AG08396 (cell line): ENCODE measurements at places on chromosomes 3 and 15.

DNA sequence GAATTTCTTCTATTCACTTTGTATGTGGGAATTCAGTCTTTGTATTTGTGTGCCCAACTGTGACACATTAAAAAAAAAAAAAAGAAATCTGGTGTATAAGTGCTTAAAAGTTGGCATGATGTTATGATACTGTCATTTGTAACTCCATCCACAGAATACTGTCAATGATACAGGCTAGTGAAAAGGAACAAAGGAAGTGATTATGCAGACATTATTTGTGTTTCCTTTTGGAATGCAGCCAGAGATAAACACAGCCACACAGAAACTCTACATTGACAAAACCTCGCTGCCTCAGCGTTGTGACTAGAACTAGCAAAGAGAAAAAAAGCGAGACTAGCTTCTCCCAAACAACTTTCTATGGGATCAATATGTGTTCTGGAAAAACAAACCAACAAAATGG, 519.2 kb upstream of the AGTR1 start:
- DNase-seq: no peak

DNA sequence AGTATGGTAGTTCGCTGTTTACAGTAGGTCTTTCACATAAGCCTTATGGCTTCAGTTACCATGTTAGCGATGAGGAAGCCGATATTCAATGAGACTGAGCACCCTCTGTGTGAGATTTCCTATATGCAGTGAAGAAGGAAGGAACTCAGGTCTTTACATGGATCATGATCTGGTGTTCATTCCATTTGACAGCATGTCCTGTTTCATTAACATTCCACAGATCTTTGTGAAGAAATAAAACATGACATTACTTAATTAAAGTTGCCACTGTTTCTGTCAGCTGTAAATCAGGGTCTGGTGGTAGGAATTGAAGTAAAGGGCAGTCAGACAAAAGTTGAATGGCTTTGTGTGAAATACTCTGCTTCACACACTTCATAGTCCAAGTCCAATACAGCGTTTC, 768.6 kb downstream of the ZPLD1 start:
- no peak for DNase-seq

DNA sequence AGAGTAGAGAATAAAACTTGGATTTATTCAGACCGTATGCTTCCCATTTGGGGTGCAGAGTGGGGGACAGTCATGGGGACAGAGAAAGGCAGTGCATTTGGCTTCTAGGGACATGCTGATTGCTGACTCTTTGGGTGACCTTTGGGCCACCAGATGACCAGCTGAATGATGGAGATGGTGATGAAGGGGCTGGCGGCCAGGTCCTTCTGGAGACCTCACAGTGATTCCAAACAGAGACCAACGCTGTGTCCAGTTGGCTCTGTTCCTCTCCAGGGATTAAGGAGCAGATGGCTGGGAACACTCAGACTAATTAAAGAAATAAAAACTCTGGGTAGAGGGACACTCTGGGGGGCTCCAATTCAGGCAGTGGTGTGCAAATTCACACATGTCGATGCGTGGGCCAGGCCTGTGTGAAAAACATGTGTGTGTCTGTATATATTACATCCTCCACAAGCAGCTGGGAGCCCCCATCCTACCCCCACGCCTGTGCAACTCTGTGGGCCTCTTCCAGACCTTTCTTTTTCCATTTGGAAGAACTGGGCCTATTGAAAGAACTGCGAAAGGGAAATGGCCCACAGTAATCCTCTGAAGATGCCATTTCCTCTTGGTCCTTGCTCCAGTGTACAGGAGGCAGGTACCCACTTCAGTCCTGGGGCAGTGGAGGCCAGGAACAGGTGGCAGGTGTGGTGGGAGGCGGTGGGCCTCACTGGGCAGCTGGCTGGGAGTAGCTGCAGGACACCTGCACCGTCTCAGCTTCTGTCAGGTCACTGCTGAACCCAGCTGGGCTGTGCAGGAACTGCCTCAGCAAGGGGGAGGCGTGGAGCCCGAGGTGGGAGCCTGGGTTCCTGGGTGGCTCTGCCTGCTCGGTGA, 8.9 kb downstream of the XIRP1 start:
- DNase-seq: no peak

DNA sequence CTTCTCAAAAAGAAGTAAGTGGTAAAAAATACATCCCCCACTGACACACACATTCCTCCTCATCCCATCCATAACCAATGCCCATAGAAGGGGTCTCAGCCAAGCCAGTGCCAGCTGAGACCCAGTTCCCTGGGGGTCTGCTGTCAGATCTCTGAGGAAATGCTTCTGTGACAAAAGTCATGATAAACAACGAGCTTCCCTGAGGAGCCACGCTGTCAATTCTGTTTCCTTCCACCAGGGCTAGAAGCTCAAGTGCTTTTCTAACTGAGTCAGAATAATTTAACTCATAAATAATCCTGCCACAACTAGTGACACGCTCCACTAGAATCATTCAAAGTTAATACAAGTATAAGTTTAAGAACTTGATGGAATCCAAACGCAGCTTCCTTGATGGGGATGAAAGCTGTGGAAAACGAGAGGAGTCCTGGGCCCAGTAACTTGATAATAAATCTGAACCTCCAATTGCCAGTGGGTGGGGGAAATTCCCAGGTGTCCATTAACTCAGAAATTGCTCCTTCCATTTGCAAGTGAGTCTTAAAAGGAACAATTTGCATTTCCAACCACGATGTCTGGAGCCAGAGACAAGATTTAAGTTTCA, 348.7 kb upstream of the LMCD1 start:
- no peak for DNase-seq

DNA sequence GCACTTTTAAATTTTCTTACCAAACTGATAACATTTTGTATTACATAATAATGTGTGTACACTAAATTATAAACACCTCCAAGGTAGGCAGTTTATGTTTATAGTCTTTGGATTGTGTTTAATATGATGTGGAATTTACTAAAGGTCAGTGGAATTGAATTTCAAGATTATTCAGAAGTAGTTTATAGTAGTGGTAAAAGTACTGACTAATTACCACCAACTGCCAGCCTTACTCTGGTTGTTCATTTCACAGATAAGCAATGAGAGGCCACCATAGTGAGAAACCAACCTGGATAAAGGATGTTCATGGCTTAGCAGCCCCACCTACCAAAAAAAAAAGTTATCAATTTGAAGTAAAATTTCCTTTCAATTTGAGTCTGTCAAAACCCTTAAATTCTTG, 54.0 kb upstream of the EIF5A2 start:
- no peak for DNase-seq

- DNase-seq: no peak
Measured at GRCh38 chr15:78359041-78359808, 19.1 kb downstream of the CRABP1 start.

GRCh38 chr3:25587526-25587925, 77.2 kb downstream of the TOP2B start:
- DNase-seq: no peak

DNA sequence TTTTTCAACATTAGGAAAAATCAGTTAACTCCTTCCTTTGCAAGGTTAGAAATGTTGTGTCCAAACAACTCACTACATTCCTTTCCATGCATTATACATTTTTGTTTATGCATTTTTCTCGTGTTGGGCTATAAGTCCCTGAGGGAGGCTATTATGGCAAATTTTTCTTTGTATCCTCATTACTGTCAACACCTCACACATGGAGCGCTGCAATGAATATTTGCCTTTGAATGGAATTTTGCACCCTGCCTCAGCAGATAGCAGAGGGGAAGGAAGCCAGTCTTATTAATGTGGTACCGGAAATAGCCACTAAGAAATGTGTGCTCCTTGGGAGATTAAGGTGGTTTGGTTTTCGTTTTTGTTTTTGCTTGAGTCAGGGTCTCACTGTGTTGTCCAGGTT, 134.7 kb downstream of the THSD4 start:
- DNase-seq: no peak

DNA sequence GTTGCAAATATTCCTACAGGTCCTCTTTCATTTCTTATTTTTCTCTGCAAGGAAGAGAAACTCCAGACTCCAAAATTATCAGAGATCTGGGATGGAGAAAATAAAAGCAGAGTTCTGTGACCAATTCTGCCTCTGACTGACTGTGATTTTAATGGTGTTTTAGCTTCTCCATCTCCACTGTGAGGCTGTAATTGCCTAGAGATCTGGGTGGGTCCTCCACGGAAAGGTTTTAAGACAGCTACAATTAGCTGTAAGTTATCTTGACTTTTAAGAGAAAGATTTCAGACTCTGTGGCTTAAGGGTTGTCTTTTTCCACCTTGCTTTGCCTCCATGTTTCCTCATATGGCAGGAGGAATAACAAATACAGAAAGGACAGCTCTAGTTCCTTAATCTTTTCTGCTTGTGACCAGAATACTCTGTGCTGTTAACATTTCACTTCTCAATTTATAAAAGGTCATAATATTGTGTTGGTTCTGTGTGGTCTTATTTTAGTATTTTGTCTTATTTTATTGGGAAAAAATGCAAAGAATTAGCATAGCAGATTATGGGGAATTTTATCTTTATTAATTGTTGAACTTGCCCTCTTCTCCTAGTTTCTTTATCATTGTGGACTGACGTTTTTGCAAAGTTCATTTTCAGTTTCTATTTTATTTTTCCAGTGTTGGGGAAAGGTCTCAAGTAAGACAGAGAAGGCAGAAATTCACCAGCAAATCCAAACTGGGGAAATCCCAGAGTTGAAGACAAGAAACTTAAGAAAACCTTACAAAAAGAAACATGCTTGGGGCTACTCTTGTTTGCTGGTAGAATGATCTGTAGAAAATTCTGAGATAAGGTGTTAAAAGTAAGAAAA, 157.9 kb downstream of the RAP2B start:
- DNase-seq: no peak

- DNase-seq: no peak
Measured at GRCh38 chr3:190059242-190059590, 61.5 kb downstream of the P3H2 start.

DNA sequence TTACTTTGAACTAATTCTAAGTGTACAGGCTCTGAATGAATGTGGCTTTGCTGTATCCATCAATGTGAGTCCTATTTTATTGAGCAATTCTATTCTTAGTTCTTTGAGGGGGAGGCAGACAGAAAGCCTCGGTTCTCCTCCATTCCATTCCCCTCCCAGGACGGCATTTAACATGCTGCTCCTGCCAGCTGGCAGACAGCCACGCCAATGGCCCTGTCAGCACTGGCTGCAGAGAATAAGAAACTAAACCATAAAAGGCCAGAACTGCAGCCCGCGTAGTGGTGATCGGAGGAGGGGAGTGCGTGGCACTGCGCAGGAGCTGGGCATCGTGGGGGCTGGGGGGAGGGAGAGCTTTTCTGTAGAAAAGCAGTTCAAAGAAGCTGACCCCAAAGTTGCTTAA, 76.0 kb upstream of the HACD2 start:
- peak; percentile 90 for DNase-seq

GRCh38 chr3:187967993-187968392, 186.0 kb upstream of the LPP start:
- no peak for DNase-seq

GRCh38 chr3:77055841-77056341, 16.0 kb downstream of the ROBO2 start:
- no peak for DNase-seq

GRCh38 chr3:168156479-168156878, 60.8 kb upstream of the GOLIM4 start:
- no peak for DNase-seq

DNA sequence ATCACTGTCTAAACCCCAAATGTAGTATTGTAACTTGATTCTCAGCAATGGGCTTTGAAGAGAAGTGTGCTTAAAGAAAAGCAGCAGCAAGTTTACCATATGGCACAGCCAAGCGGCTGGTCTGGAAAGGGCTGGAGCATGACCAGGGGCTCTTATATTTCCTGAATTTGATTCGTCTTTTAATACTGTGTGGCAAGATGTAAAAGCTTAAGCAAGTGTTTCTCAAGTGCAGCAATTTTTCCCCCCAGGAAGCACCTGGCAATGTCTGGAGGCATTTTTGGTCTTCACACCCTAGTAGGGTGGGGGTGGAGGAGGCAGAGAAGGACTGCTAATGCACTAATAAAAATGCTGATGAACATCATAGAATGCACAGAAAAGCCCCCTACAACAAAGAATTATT, 397.9 kb downstream of the NTRK3 start:
- no peak for DNase-seq

- no peak for DNase-seq
Measured at GRCh38 chr3:9030034-9030433, 66.8 kb upstream of the RAD18 start.

GRCh38 chr3:182782149-182782548, 11.2 kb upstream of the ATP11B start:
- DNase-seq: no peak

DNA sequence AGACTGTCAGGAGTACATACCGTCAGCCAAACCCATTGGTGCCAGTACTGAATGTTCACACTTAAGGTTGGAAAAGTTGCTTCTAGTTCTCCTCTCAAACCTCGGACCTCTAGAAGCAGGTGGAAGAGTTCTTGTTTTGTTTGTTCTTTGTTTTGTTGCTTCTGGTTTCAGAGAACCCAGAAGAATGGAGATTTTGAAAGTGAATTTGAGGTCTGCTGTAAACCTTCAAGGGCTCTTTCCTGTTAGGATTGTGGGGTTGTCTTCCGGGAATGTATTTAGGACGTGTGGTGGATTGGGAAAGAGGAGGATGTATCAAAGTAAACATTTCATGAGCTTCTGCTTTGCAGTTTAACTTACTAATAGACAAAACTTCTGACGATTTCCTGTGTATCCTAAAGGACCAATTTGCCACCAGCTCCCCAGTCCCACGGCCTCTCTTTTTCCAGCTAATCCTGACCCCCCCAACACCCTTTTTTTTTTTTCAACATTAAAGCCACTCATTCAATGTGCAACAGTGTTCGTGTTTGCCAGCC, 50.3 kb downstream of the FILIP1L start:
- peak; percentile 21 for DNase-seq

DNA sequence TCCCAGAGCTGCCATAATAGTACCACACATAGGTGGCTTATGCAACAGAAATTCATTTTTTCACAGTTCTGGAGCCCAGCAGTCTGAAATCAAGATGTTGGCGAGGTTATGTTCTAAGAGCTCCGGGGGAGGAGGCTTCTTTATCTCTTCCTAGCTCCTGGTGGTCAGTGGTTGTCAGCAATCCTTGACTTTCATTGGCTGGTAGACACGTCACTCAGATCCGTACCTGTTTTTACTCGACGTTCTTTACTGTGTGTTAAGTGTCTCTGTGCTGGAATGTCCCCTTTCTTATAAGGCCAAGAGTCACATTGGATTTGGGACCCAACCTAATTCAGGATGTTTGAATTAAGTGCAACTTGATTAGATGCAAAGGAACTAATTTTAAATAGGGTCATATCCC, 218.5 kb upstream of the CNTN3 start:
- DNase-seq: no peak

- DNase-seq: no peak
Measured at GRCh38 chr3:183775781-183776180, 49.6 kb downstream of the MAP6D1 start.

DNA sequence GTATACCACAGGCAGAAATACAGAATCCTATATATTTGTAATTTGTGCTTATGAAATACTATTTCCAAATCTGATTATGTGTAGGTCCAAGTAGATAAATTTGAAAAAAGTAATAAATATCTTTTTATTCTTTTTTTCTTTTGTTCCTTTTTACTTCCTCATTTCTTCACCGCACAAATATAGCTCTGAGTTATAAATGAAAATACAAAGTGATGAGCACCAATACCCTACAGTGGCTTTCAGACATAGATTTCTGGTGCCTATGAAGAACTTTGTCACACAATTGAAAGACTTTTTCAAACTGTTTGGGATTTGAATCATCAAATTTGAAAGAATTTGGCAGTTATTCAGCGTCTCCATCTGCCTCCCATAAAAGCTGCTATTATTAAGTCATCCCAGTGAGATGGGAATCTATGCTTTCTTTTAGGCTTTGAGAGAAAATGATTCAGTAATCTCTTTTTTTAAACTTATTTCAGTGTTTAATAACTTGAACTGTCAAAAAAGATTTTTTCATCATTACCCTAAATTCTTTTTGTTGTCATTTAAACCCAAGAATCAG, 363.6 kb upstream of the GOLIM4 start:
- DNase-seq: peak; percentile 9

- no peak for DNase-seq
Measured at GRCh38 chr15:92017882-92018534, 164.5 kb downstream of the SLCO3A1 start.
